ENCODE measurements at places on chromosomes 5 and 9.
A peak's percentile ranks its signal among the peaks of the same experiment; 100 is the strongest.

- DNase-seq: no peak
These were observed 114.6 kb upstream of the SPOCK1 start for GRCh38 chr5:137613554-137614265.

DNA sequence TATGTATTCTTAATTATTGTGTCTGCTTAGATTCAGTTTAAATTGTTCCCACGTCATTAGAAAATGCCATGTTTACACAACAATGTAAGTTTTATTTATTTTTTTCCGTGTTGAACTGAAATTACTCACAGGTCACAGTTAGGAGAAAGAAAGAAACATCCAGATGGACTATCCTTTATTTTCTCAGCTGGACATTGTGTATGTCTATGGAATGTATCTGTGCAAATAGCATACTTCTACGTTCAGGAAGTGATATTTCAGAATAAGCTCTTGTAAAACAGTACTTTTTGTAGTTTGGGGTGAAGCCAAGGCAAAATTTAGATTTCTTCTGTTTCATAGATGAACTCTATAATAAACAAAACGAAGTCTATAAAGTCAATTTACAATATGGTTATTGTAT is 249.0 kb upstream of the ZNF608 start:
- DNase-seq: no peak

DNA sequence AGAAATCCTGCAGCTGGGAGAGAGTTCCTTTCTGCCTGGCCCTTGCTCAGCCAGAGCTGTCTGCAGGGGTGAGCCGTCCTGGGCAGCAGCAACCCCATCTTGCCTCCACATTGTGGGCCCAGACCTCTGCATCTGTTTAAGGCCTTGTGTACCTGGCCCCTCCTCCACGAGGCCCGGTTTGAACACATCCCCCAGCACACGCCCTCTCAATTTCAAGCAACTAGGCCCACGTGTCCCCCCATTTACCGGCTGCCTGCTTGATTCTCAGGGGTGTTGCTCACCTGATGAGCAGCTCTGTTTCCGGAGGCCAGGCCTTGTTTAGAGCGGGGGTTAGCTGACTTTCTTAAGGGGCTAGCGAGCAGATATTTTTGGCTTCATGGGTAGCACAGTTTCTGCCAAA is 181.8 kb downstream of the HSPA4 start:
- no peak for DNase-seq

DNA sequence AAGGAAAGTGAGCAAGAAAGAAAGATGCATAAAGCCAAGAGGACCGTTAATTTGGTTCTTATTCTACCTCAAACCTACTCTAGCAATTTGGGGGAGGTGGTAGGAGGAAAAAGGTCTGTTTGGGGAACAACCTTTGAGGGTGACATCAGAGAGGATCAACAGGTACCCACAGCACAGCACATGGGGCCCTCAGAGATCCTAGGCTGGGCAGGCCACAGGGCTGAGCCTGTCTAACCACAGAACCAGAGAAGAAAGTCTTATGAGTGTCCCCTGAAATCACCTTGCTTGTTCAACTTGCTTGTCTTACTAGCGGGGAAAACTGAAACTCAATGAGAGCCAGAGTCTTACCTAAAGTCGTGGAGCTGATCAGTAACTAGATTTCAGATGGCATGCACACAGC is 385.2 kb downstream of the SPOCK1 start:
- DNase-seq: no peak

DNA sequence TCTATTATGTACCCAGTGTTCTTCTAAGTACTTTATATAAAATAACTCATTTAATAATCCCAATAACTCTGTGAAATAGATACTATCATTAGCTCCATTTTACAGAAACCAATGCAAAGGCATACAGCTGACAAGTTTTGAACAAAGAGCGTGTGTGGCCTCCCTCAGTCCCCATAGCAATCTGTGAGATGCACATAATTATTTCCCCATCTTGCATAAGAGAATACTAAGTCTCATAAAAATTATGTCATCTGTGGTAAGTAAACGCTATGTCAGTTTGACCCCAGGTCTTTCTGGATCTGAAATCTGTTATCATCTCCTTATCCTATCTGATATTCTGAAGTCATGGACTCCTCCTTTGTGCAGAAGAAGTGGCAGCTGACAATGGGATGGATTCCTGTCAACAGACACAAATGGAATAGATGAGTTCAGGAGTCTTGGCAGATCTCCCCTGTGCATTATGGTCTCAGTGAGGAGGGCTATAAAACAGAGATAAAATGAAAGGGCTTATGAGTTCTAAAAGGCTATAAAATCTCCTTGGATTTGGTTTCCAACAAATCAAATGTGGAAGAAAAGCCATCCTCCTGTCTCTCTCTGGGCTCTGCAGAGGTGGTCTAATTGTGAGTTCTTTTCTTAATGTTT is 162.5 kb upstream of the TLE4 start:
- no peak for DNase-seq

DNA sequence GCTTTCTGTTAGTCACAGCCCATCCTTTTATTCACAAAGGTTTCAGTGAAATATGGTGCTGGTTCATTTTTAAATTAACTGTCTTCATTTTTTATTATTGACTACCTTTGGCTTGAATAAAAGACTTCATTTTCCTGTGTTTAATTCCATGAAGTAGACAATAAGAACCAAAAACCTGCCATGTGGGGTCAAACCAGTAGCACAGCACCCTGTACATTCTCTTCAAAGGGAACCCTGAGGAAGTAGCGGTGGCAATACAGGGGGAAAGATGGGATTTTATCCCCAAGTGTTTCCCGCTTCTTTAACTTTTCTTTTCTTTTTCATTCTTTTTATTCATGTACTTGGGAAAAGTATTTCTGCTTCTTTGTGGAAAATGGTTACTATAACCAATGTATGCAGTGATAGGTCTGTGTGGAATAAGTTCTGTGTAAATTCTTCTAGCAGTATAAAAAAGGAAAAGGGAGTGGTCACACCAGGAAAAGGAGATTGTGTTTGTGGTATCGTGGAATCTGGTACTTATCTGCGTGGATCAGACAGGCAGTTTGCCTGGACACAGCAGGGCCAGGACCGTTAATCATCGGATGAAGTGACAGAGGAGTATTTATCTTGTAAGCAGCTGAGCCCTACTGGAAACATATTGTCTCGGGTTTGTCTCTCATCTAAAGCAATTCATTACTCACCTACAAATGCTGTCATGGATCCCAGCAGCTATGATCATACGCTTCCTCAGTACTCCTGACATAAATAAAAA is 94.2 kb downstream of the PPIC start:
- no peak for DNase-seq

GRCh38 chr9:114844766-114845165 is 38.9 kb upstream of the TNFSF15 start:
- DNase-seq: no peak

DNA sequence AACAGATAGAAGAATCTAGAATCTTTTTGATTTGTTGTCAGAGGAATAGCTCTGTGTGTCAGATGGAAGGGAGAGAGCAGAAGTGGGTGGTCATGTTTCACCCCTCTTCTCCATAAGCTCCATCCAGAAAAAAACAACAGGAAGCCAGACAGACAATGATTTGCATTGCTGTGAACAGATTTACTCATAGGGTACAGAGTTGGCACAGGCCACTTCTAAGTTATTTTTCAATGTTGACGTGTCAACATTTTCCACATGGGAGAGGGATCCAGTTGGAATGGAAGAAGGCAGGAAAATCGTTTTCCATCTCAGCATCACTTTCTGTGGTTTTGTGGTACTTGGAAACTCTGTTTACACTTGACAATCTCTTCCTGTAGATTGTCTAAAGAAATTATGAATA is 86.7 kb downstream of the INSYN2B start:
- no peak for DNase-seq

DNA sequence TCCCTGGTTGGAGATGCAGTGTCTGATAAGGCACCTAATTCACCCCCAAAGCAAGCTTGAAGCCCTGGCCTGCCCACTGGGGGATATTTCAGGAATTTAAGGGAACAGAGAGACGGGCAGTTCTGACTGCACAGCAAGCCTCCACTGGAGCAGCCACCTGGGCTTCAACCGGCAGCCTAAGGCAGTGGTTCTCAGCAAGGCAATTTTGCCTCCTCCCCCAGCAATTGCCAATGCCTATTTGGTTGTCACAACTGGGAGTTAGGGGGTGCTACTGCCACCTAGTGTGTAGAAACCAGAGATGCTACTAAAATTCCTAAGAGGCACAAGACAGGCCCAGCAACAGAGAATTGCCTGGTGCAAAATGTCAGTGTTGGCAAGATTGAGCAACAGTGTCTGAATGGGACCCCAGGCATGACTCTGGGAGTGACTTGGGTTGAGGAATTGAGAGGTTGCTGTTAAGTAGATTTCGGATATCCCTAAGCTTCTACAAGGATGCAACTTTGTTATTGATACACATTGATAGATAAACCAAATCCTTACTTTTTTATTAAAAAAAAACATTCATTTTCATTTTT is 58.7 kb upstream of the CTSL start:
- no peak for DNase-seq

GRCh38 chr5:76337953-76338451 is 65.1 kb upstream of the IQGAP2 start:
- peak; percentile 32 for DNase-seq

DNA sequence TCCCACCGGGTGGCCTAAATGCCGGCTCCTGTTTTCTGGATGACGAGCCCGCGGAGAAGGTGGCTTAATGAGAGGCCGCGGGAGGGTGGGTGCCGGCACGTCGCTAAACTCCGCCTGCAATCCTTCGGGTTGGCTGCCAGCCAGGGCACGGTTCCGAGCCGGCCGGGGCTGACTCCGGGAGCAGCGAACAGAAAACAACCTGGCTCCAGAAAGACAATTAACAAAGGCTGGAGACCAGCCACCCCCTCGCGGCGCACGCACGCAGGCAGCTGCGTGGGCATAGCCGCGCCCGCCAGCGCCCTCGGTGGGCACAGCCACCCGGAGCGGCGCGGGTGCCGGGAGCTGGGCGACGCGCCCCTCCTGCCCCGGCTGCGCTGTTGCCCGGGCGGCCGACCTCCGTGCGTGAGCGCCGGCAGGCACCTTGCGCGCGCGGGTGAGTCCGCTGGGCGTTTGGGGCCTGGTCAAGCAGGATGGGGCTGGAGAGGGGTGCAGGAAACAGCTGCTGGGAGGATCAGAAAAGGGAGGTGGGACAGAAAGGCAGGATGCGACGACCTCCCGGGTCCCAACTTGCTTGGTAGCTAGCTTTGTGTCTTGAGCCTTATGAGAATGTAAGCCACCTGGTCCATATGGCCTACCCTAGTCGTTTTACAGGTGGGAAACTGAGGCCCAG is at the start of gene ARHGEF37:
TSS of gene ARHGEF37 (plus strand) at position 307 of the 670 bp plus-strand sequence. CDS start 16,272 bp downstream, outside the sequence.
- DNase-seq: peak; percentile 86

DNA sequence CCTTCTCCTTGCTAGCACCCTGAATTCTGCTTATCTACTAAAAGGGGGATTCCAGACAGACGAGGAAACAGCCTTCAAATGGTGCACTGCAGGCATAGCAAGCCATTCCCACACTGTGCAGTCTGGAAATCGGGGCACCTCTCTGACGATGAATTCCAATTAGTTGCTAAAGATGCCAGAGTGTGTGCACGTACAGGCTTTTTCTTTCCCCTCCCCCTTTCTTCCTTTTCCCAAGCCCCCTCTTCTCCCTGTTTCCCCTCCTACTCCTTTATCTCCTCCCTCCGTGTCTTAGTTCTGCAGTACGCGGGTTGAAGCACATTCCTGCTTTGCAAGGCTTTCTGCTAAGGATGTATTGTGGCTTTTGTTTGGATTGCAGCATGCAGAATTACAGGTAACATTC is at the start of gene GPR21:
TSS of gene GPR21 (plus strand) at position 316 of the 400 bp plus-strand sequence. CDS start 900 bp downstream, outside the sequence.
- DNase-seq: no peak

- no peak for DNase-seq
These were observed 42.1 kb downstream of the LRRTM2 start for GRCh38 chr5:138833080-138833479.

DNA sequence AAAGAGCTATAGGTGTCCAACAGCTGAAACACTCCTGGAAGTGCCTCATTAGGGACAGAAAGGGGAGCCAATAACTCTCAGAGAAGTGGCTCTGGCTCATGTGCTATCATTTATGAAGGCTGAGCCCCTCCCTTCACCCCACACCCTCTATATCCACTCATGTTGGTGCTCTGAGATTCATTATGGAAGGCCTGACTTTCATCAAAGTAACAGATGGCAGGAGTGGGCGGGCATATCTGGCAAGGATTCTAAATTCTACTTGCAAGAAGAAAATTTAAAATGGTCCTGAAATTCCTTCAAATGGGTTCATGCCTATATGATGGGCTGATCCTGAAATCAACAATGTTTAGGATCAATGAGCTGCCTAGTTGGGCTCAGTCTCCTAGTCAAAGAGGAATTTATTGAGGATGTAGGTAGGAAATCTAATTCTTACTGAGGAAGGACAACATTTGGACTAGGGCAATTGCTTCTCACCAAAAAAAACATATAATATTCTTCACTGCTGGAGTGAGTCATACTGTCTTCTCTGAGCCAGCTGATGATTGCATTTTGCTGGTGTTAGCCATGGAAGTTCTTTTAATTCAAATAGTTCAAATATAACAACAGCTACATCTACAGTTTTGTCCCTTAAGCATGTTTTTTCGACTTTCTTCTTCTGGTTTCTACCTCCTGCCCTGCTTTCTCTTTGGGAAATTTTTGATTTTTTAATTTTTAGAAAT is 23.5 kb downstream of the NMRK1 start:
- DNase-seq: no peak

DNA sequence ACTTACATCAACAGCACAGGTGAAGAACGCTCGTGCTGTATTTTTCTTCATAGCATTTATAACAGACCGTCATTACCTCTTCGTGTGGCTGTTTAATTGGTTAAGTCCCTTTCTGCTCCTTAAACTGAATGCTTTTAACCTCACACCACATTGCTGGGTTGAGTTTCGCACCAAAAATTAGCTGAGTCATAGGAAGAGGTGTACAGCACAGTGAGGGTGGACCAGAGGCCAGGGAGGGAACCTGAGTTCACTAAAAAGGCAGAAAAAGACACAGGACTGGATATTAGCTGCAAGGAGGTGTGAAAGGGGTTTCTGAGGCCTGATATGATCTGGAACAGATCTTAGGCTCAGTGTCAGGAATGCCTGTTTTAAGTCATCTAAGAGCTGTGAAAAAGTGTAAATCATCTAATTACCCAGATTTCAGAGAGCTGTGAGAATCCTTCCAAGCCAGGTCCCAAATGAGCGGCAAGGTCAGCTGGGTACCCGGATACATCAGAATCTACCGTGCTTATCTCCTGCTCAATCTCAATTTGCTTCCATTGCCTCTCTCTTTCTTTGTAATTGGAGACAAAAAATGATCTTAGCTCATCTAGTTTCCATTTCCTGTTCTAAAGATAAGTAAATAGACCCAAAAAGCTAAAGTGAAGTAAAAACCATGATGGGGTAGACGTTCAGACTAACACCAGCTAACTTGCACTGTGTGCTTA is 7.1 kb upstream of the CFAP90 start:
- no peak for DNase-seq

GRCh38 chr5:139131921-139132432 is 66.2 kb downstream of the SIL1 start:
- no peak for DNase-seq

DNA sequence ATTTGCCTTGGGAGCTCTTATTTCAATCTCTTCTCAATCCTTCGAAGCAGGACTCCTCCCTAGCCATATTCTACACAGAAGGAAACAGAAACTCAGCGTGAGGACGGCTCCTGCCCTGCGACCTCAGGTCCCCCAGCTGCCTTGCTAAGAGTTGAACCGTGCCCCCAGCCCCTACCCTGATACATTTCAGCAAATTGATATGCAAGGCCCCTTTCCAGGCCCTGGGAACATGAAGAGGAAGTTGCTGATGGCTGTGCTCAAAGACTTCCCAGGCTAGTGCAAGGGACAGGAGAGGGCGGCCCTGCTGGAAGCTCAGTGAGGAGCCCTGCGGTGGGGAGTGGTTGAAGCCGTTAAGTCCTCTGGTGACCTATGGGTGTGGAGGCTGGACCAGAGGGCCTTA is 41.5 kb downstream of the BOD1 start:
- no peak for DNase-seq
